ENCODE measurements at places on chromosomes 3 and 15. TPM values are rescaled to one million over a fixed set of nuclear protein-coding genes. Genes with fewer than 3 reads are reported as not detected.

LRRC3B gene
- not detected for total RNA-seq

TTLL3 gene
- total RNA-seq, result 18.4 TPM

IL16 gene
- 0.40 TPM for total RNA-seq

C3orf49 gene
- total RNA-seq, result not detected

BOC gene
- 5.0 TPM for total RNA-seq

HRH1 gene
- 13.9 TPM for total RNA-seq

C2CD4A gene
- total RNA-seq, result 0.06 TPM

RARB gene
- total RNA-seq, result 6.9 TPM

NR2E3 gene
- total RNA-seq, result 0.06 TPM

C3orf85 gene
- total RNA-seq, result not detected

KLF15 gene
- 2.9 TPM for total RNA-seq

TTC23 gene
- total RNA-seq, result 27.4 TPM

KLHL40 gene
- total RNA-seq, result not detected

SERINC4 gene
- under 0.01 TPM for total RNA-seq

COL6A5 gene
- total RNA-seq, result not detected

VPS8 gene
- 55.2 TPM for total RNA-seq

FETUB gene
- total RNA-seq, result not detected

ACP3 gene
- total RNA-seq, result not detected

CEP63 gene
- total RNA-seq, result 23.9 TPM

KCNMB3 gene
- 1.8 TPM for total RNA-seq

CAPN3 gene
- 2.2 TPM for total RNA-seq

STARD5 gene
- 5.4 TPM for total RNA-seq

FOXB1 gene
- not detected for total RNA-seq

RBPMS2 gene
- under 0.01 TPM for total RNA-seq

CHL1 gene
- total RNA-seq, result not detected

NUSAP1 gene
- total RNA-seq, result 48.2 TPM

CLSTN2 gene
- 3.0 TPM for total RNA-seq

CCR3 gene
- not detected for total RNA-seq

PAQR5 gene
- 2.1 TPM for total RNA-seq

CYP8B1 gene
- total RNA-seq, result not detected

MAP1A gene
- total RNA-seq, result 49.3 TPM

GPR149 gene
- not detected for total RNA-seq

SAMMSON gene
- total RNA-seq, result not detected

C2CD4B gene
- total RNA-seq, result 0.26 TPM

CLDN1 gene
- not detected for total RNA-seq

FOXL2NB gene
- not detected for total RNA-seq

TERC gene
- total RNA-seq, result 36.7 TPM

Measured in aortic smooth muscle cell (primary cell).